Activated CD4-positive, alpha-beta memory T cell treated with anti-CD3 and anti-CD28 coated beads for 36 hours (primary cell): ENCODE measurements at places on chromosomes 2 and 18. TPM values are rescaled to one million over a fixed set of nuclear protein-coding genes. Genes with fewer than 3 reads are reported as not detected.

The UBXN4 gene
- 107 TPM for total RNA-seq

The GBX2 gene
- total RNA-seq: not detected

The BOLL gene
- total RNA-seq: not detected

The DNAJC5G gene
- not detected for total RNA-seq

The NRP2 gene
- total RNA-seq: 2.6 TPM

The ATG4B gene
- total RNA-seq: 85.0 TPM

The KCNK3 gene
- not detected for total RNA-seq

The ADNP2 gene
- total RNA-seq: 21.7 TPM

The DCDC2C gene
- total RNA-seq: not detected

The SERPINB13 gene
- total RNA-seq: not detected

The TWIST2 gene
- not detected for total RNA-seq

The IL1RL1 gene
- total RNA-seq: 1.3 TPM

The CLEC4F gene
- total RNA-seq: not detected

The CHST9 gene
- total RNA-seq: not detected

The LHCGR gene
- not detected for total RNA-seq

The MYOM1 gene
- total RNA-seq: 0.90 TPM

The DSG1 gene
- total RNA-seq: not detected

The NEURL3 gene
- total RNA-seq: 1.1 TPM

The CGREF1 gene
- 2.7 TPM for total RNA-seq

The IL36A gene
- not detected for total RNA-seq

The CRYGC gene
- not detected for total RNA-seq
